Endothelial cell of umbilical vein (primary cell): ENCODE measurements at places on chromosomes 4 and X. TPM values are rescaled to one million over a fixed set of nuclear protein-coding genes. Genes with fewer than 3 reads are reported as not detected.

ARSJ gene
- 16.3 and 21.9 TPM in 2 replicates for polyA plus RNA-seq

GAGE2A gene
- not detected in 2 replicates for polyA plus RNA-seq

HS3ST1 gene
- 0.14 and 0.49 TPM in 2 replicates for polyA plus RNA-seq

- DNase-seq = no peak
Measured at GRCh38 chr4:27789773-27790172, 929.1 kb downstream of the STIM2 start.

DNA sequence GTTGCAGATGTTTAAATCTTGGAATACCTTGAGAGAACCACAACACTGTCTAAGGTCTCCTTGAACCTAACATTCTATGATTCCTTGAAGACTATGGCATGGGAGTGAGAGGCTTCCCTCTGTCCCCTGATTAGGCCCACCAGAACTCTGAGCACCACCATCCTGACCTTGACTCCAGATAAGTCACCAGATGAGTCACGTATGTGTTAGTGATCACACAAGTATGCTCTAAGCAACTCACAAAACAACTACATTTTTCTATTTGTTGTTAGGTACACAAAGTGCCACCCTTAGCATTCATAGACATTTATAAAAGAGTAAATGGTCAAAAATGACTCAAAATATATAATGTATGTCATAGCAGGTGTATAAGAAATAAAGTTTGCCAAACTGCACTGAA lies 252.9 kb upstream of the CXXC4 start:
- no peak for DNase-seq
